ENCODE measurements at places on chromosomes 5 and 9.

DNA sequence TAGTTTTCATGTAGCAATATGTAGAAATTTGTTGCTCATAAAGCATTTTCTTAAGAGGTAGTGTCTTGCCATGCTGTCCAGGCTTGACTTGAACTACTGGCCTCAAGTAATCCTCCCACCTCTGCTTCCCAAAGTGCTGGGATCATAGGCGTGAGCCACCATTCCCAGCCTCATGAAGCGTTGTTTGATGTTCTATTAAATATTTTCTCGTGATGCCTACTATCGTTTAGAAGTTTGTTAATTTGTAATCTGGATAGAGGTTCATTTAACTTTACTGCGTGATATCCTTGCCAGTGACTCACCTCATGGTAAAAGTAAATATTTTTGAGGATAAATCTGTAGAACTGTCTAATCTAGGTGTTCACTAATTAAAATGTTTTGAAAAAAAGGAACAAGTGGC is 82.6 kb downstream of the VCAN start:
- DNase-seq, result no peak

- DNase-seq, result no peak
Observed at GRCh38 chr5:61339764-61340163, 7.7 kb downstream of the ZSWIM6 start.

DNA sequence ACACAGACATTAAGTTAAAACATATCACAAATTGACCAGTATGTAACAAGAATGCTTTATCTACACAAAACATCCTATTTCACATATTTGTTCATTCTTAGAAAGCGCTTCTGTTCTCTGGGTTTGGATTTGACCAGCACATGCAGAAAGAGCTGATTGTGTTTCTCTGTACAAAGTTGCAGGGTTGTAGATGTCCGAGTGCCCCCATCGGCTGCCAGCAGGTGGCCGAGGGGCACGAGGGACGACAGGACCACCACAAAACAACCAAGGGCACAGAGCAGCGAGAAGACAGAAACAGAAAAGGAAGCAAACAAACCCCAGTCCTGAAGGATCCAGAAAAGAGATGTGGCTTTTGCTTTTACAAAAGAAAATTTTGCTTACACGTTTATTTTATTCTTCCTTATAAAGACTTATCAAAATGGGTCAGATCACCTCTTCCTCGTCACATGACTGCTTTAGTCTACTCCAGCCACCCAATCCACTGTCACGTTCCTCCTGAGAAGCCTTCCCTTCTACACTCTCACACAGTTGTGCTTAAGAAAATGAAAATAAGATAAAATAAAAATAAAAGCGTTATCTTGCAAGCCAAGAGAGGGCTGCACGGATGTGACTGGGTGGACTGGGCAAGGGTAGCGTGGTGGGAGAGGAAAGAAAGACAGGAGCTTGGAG is 9.5 kb downstream of the OTP start:
- peak; percentile 46 for DNase-seq

GRCh38 chr5:116970318-116970717 is 395.7 kb upstream of the SEMA6A start:
- no peak for DNase-seq

DNA sequence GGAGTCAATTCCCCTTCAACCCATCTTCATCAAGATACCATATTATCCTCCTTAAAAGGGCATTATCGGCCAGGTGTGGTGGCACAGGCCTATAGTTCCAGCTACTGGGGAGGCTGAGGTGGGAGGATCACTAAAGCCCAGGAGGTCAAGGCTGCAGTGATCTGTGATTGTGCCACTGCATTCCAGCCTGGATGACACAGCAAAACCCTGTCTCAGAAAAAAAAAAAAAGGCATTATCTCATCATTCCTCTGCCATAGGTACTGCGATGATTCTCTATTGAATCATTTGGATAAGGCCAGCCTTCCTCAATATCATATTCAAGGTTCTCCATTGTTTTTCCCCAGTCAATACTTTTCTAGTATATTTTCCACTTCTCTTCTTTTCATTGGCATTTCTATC is 39.2 kb upstream of the RAB3C start:
- no peak for DNase-seq

DNA sequence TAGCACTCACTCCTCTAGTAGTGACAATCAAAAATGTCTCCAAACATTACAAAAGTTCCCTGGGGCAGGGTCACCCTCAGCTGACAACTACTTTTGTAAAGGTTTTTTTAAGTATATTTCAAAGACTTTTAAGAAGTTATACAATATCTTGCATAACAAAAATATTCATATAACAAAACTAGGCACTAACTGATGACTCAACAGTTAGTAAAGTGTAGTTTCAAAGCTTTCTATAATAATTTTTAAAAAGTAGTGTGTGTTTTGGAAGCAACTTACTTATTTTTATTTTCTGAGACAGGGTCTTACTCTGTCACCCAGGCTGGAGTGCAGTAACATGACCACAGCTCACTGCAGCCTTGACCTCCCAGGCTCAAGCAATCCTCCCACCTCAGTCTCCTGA is 84.9 kb downstream of the BAAT start:
- no peak for DNase-seq

DNA sequence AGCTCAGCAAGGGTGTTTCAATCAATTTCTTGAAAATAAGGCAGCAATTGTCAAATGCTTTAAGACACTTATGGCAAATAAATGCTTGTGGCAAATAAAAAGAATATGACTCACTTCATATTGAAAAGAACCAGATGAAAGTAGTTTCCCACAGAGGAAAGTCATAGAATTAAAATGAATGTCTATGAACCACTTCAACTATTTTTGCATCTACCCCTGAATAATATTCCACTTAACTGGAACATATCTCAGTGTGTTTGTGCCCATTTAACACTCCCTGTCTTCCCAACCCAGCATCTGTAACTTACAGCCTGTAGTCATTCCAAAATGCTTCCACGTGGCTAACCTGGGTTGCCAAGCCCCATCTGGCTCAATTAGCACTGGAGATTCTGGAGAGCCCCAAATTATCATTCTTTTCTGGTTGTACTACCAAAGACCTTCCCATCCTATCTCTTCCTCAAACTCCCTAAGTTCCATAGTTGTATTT is 84.7 kb downstream of the FEM1C start:
- no peak for DNase-seq

- DNase-seq, result no peak
Observed at GRCh38 chr9:86491468-86492266, 137.5 kb upstream of the TUT7 start.

DNA sequence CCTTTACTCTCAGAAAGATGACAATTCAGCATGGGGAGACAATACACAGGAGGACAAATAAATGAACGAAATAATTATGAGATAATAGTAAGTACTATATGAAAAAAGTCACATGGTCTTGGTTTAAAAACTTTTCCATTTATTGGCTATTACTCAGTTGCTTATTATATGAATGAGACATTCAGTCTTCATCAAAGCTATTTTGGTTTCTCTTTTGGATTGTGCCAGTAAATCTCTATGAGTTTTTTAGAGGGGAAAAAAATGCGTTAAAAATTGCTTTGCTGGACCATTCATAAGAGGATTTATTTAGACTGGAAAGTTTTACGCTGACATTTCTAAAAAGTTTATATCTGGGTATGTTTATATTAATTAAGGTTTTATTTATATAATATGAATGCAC is 137.7 kb downstream of the AOPEP start:
- no peak for DNase-seq

- DNase-seq, result no peak
Observed at GRCh38 chr5:157993986-157994691, 135.2 kb upstream of the CLINT1 start.

DNA sequence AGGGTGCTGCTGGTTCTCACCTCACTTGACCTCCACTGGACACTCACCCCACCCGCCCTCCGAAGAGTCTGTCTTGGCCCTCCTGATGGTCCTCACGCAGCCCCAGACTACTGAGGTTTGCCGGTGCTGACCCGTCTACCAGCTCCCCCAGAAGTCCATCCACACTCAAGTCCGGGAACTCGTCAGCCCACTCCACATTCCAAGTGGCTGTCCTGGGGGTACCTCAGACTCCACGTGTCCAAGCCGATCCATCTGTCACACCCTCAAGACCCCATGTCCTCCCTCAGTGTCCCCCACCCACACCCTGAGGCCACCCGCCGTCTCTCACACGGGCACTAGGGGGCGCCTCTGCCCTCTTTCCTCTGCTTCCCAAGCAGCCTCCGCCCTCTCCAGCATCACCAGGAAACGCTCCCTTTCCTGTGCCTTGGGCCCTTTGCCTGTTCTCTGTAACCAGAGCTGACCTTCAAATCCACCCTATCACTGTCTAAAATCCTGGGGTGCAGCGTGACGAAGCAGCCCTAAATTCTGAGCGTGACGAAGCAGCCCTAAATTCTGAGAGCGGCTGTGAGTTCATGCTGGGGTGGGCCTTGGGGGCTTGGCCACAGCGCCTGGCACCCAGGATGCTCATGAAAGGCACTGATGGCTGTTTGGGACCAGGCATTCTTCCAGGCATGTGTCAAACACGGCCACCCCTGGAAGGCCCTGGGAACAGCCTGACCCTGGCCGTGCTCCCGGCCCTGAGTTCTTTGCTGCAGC is 95.7 kb downstream of the KCNT1 start:
- DNase-seq, result peak; percentile 97

DNA sequence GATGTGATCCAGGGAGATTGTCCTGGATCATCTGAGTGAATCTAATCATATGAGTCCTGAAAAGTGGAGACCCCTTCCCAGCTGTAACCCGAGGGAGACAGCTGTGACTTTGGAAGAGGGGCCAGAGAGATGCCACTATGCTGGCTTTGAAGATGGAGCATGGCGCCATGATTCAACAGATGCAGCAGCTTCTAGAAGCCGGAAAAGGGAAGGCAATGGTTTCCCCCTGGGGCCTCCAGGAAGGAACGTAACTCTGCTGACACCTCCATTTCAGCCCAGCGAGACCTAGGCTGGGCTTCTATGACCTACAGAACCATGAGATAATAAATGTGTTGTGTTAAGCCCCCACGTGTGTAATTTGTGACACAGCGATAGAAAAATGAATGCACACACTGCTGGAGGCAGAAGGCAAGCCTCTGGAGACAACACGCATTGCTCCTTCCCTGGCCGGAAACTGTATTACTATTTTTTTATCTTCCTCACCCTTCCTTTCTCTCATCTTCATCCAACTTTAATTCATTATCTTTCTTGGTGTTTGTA is 16.6 kb upstream of the SARDH start:
- DNase-seq, result no peak

DNA sequence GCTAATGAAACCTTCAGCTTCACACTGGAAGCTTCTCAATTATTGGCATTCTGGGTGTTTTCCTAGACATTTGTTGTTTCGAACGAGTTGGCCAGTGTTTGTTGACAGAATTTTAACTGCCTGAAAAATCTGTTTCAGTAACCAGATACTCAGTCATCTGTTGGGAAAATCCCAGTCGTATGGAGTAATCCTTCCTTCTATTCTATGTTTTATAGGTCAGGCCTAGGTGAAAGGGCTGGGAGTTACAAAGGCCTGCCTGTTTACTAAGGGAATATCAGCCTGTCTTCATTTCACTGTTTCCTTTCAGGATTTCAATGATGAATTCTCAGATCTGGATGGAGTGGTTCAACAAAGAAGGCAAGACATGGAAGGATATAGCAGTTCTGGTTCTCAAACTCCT is 59.9 kb downstream of the GRAMD2B start:
- no peak for DNase-seq

- DNase-seq, result no peak
Observed at GRCh38 chr9:110143485-110143884, 64.5 kb downstream of the C9orf152 start.

GRCh38 chr9:89319015-89319905 is 960 bp downstream of the SECISBP2 start:
- DNase-seq, result no peak

GRCh38 chr5:17096952-17097695 is 120.3 kb upstream of the BASP1 start:
- peak; percentile 43 for DNase-seq

DNA sequence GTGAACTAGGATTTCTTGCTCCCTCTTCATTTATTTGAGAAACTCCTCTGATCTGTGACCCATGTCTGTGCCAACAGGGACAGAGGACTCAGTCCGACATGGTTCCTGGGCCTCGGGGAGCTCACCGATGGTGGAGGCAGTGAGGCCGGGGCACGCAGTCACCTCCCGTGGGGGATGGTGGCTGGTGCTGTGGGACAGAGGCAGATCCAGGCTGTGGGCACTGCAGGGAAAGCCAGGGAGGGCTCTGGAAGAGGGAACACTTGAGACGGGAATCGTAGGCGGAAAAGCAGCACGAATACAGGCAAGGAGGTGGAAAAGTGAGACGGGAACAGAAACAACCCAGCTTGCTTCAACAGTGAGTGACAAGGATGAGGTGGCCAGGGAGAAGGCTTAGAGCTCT is 127.8 kb downstream of the GABBR2 start:
- DNase-seq, result no peak

DNA sequence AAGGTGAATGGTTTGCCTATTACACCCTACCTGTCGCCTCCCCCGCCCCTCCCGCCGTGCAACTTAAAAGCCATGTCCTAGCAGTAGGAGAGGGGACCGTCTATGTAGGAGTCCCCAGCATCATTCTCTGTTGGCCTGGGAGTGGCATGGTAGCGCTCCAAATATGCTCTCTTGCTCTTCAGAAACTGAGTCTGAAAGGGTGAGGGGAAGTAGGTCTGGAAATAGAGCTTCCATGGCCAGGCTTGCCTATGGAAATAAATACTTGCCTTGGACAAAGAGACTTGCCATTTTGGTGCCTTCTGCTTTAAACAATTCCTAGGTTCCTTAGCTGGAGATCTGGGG is 1.4 kb downstream of the RGS7BP start:
- no peak for DNase-seq

DNA sequence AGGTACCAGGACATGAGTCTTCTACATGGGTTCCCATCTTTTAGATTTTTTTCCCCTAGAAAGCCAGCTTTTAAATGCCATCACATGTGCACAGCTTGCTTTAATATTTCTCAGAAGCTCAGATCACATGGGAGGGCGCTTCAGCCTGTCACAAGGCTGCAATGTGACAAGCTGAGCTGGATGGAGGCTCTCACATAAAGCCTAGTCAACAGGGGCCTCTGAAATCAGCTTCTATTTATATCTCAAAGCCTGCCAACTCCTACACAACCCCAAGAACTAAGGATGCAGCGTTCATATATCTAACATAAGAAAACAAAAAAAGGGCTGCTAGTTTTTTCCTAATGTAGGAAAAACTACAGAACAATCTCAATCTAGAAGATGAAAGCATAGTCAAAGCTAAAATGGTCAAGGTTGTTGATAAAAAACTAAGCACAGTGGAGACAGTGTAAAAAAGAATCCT is 2.3 kb downstream of the ZFAND5 start:
- DNase-seq, result peak; percentile 20

DNA sequence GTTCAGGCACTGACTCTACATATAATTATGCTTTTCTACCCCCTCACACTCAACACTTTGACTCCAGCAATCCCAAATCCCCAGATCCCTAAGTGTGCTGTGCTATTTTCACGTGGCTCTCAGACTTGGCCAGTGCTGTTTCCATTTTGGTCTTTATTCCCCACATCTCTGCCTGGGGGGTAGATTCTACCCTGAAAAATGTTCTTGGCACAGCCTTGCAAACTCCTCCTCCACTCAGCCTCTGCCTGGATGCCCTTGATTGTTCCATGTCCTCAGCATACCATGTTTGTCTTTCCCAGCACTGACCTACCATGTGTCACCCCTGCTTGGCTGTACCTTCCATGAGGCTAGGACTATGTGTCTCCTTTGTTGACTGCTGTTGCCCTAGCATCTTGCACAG is 43.0 kb downstream of the FXN start:
- no peak for DNase-seq

- no peak for DNase-seq
Observed at GRCh38 chr5:53678981-53679660, 118.7 kb downstream of the NDUFS4 start.
